ENCODE measurements at places on chromosomes 5 and 9.

DNA sequence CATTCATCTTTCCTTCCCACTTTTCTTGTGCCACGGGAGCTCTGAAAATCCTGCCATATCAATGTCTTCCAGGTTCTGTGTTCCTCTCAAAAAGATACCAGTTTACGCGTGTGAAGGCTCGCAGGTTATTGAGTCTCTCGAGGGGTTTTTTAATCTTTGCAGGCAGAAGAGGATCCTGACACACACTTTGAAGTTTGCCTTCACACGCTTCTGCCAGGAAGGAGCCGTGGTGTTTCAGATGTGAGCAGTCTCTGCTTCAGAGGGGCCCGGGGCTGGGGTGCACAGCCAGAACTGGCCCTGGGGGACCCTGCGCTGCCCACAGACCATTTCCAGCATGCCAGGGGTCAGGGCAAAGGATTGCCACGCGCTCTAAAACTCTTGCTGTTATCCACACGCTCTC is 167.2 kb downstream of the TTLL11 start:
- no peak for DNase-seq

DNA sequence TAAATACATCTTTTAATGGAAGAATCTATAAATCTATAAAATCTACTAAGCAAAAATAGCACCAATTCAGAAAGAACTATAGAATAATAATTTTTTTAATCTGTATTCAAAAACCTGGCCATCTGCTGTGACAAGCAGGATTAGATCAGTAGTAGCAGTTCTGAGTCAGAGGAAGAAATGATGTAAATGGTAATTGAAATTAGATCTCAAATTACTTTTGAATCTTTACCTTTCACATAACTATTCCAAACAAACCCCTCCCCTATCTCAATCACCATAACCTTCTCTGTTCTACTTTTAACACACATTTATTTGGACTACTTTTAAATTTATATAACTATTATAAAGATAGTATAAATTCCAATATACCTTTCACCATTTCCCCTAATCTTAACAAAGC is 727.8 kb upstream of the FAM174A start:
- no peak for DNase-seq

- no peak for DNase-seq
Observed at GRCh38 chr5:138024117-138024516, 8.8 kb downstream of the FAM13B start.

GRCh38 chr5:93603078-93603792 is 20.2 kb downstream of the NR2F1 start:
- no peak for DNase-seq

GRCh38 chr9:95157481-95158151 is 159.9 kb downstream of the FANCC start:
- no peak for DNase-seq

GRCh38 chr9:6739218-6739617 is 18.6 kb upstream of the KDM4C start:
- no peak for DNase-seq

GRCh38 chr5:921456-922435 is 29.1 kb downstream of the TRIP13 start:
- no peak for DNase-seq

GRCh38 chr5:124394700-124395245 is 351.7 kb downstream of the ZNF608 start:
- DNase-seq = no peak

- no peak for DNase-seq
Observed at GRCh38 chr5:143495821-143496275, 92.4 kb upstream of the NR3C1 start.

DNA sequence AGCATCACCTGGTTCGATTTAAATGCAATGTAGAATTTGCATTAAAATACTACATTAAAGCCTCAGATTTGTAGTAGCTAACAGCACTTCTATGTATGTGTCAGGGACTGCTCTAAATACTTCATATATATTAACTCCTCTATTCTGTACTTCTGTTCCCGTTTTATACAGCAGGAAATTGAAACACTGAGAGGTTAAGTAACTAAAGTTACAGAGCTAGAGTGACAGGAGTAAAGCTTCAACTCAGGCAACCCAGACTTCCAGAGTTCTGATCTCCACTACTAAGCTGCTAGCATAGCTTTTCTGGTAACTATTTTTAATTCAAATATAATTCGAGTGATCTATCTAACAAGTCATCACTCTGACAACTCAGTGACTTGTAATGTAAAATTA is 619 bp upstream of the APC start:
- DNase-seq = no peak

DNA sequence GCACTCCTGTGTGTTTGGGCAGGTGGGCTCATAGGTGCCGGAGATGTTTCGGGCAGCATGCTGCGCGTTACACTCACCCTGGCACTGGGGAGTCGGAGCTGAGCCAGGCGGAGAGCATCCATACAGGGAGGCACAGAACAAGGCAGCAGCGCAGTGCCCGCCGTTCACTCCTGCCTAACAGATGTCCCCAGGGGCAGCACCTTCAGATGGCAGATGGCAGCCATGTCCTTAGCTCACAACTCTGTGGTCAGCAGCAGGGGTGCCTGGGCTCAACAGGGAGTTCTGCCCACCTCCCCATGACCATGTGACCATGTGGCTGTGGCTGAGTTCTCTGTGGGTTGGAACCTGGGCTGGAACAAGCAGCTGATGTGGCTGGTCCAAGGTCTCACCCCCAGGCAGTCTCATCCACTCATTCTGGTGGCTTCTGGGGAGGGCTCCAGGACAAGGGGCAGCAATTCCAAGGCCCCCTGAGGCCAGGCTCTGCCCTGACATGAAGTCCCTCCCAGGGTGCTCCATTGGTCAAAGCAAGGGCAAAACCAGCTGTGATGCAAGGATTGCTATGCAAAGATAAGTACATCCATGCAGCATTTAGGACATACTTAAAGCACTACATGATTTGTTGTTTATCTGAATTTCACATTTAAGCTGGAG is 64.2 kb downstream of the MRPL36 start:
- DNase-seq = no peak

DNA sequence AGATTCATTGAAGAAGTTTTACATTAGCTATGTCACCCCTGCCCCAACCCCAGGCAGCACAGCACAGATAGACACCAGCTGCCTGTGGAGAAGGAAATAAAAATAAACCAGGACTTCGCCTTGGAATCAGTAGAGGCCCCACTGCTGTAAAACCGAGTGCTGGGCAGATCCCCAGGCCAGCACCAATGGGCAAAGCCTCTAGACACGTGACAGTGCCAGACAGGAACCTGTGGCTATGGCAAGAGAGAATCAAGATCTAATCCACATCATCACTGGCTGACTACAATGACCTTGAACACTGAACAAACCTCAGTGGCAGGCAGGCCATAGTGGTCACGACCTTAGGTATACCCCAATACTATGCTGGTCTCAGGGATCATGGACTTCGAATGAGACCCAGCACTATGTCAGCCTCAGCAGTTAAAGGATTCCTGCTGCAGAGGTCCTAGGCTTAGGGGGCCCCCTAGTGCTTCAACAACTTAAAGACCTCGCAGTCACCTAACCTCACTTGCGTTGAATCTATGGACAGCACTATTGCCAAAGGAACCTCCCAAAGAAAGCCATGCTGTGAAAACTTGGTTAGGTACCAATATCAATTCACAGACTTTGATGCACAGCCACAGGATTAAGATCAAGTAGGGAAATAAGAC is 2118.6 kb upstream of the C9orf72 start:
- no peak for DNase-seq
